Foreskin melanocyte (primary cell): ENCODE measurements at places on chromosomes 2 and 18.

- no peak for DNase-seq
Measured at GRCh38 chr2:69380072-69380917, 6.7 kb downstream of the GFPT1 start.

DNA sequence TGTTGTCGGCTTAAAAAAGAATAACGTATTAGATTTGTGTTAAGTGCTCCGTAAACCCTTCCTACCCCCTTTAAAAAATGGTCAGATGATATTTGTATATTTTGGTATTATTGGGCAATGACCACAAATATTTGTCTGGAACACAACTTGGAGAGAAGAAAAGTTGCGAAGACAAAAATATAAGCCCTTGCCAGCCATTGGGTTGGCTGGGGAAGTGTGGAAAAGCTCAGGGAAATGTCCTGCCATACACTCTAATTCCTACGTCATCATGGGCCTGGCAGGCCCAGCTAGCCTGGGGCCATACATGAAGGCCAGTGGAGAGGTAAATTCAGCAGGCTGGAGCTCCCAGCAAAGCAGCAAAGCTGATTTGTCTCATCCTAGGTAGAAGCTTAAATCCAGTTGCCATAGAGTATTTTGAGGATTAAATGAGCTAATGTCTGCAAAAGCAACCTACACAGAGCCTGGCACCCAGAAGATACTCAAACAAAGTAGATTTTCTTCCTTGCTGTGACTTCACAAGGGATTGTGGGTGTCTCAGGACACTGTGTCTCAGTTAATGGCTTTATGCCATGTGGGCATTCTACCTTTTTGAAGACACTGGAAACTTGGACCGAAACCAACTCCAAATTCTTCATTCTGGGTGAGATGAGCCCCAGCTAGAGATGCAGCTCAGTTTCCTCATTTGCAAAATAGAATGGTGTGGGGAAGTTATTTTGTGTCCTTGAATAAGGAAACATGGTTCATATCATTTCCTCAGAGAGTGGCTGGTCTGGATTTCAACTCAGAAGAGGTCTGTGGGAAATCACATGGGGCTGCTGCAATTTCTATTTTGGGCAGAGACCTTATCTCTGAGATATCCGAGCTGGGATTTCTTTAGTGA is 87.9 kb upstream of the MAP4K3 start:
- no peak for DNase-seq

GRCh38 chr2:112693596-112693995 is 27.2 kb upstream of the NT5DC4 start:
- DNase-seq, result no peak

- DNase-seq, result no peak
Measured at GRCh38 chr2:238584617-238585016, 157.9 kb downstream of the ASB1 start.

DNA sequence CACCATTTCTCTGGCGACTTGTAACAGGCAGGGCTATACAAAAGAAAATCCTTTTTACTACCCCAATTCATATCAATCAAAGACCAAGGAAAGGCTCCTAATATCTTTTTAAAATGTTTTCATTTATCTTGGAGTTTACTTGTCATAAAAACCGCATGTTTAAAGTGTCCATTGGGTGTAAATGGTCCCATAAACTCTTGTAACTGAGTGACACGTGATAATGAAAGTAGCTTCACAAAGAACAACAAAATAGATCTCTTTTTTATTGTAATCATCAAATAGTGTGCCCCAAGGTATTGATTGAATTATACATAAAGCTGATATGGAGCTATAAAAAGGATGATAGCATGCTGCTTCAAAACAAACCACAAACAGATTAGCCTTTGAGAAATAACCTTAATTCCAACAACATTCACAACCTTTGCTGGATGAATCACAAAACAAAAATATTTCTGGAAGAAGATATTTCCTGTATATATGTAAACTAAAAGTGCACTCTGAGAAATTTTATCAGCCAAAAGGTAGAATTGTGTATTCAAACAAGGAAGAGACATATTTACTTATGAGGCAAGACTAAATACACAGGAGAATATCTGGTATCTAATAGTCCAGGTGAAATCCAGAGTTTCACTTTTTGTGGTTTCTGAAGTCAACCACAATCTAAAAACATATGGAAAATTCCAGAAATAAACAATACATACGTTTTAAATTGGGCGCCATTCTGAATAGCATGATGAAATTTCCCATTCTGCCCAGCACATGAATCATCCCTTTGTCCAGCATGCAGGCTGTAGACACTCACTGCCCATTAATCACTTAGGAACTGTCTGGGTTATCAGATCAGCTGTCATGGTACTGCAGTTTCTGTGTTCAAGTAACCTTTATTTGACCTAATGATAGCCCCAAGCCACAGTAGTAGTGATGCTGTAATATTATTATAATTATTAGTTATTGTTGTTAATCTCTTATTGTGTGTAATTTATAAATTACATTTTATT is 237.5 kb downstream of the PIK3C3 start:
- DNase-seq, result peak; percentile 87

DNA sequence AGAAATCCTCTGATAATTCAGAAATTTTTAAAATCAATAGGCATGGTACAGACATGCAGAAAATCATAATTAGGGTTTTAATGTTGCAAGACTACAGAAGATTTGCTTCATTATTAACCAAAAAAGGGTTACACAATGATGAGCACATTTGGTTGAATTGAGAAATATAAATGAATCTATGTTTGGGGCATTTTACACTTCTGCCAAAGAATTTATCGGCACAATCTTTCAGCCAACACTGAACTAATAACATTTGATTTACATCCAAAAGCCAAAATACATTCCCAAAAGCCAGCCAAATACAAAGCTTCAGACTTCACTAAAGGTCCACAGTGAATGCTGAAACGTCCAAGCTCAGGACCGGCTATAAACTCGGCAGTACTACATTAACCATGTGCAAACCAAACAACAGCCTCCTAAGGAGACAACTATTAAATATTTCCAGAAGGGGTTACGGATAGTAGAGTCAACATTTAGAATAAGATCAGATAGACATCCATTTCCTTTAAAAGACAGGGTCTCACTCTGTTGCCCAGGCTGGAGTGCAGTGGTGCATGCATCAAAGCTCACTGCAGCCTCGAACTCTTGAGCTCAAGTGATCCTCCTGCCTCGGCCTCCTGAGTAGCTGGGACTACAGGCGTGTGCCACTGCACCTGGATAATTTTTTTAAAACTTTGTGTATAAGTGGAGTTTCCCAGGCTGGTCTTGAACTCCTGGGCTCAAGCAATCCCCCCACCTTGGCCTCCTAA is 29.4 kb downstream of the SPRED2 start:
- DNase-seq, result no peak

DNA sequence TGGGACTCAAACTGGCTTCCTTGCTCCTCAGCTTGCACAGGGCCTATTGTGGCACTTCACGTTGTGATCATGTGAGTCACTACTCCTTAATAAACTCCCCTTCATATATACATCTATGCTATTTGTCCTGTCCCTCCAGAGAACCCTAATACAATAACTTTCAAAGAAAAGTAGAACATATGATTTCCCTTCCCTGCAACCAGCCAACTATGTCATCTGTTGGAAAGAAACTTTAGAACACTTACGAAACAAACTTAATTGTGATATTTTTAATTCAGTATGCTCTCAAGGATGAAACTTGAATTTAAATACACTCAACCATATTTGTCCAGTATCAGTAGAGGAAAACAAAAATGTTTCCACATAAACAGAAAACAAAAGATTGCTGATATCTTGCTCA is 84.4 kb downstream of the DYM start:
- no peak for DNase-seq

GRCh38 chr2:45894211-45894610 is 242.7 kb downstream of the PRKCE start:
- DNase-seq, result no peak

GRCh38 chr2:240374085-240374907 is 61.2 kb upstream of the GPC1 start:
- DNase-seq, result no peak

GRCh38 chr2:64812285-64812684 is 158.6 kb upstream of the SERTAD2 start:
- no peak for DNase-seq

DNA sequence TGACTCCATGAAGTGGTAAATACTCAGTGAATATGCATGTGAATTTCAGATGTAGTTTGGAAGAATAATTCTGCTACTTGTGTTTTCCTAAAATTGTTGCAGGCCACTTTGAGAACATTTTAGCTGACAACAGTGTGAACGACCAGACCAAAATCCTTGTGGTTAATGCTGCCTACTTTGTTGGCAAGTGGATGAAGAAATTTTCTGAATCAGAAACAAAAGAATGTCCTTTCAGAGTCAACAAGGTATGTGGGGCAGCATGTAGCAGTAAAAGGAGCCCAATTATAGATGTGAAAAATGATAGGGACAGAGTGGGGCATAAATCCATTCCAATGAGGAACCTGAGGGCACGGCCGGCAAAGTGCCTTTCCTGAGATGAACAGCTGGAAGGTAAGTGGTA is 16.1 kb downstream of the SERPINB5 start:
- DNase-seq, result no peak

- DNase-seq, result no peak
Measured at GRCh38 chr2:191748059-191748461, 70.1 kb downstream of the NABP1 start.

- DNase-seq, result peak; percentile 75
Measured at GRCh38 chr2:55168221-55169154, 63.6 kb downstream of the CLHC1 start.

DNA sequence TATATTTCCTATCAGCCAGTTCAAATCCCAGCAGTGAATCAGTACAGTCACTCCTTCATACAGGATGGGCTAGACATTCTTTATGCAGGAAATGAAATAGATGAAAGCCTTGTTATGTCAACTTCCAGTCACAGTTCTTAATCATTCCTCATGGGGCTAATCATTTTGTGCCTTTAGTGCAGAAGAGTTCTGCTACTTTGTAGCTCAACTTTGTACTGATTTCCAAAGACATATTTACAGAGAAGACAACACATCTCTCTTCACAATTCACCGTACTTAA is 593.9 kb upstream of the NETO1 start:
- DNase-seq, result no peak

DNA sequence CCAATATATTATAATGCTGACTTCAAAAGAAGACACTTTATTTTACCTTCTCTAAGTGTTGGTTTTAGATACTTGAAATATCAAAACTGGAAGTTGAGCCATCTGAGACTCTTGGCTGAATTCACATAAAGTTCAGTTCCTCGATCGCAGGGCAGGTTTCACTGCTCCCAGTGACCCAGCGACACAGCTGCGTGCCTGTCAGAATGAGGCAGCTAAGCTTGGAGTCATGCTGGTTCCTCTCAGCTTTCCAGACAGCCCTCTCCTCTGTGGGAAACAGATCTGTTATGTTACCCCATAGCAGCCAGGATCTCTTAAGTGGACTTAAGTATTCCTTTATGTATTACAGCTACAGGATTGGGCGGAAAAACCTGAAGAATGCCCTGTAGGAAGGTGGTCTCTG is 142.8 kb upstream of the ALPP start:
- DNase-seq, result no peak

GRCh38 chr2:105781274-105781978 is 36.7 kb downstream of the NCK2 start:
- no peak for DNase-seq

DNA sequence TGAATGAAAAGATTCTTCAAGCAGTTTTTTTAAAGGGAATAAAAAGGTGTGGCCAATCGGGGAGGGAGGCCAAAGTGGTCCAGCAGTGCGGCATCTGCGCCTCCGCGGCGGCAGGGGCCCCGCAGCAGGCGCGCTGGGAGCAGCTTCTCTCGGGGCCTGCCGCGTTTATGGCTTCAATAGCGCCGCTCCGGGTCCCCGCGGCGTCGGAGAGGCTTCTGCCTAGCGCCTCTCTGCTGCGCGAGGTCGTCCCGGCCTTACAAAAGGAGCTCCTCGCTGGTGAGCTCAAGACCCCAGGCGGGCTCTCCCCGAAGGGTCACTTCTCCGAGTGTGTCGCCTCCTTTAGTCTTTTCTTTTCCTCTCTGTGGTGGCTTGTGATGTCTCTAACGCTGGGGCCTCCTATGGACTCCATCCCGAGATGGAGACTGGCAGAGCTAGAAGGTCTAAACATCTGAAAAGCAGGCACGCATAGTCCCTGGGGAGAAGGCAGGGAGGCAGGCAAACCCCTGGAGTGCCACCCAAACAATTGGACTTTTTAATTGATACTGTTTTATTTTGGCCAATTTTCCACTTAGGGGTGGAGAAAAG is 67.1 kb downstream of the SUMO1 start:
- no peak for DNase-seq

GRCh38 chr18:69882965-69883668 is 64.6 kb downstream of the CD226 start:
- DNase-seq, result no peak

DNA sequence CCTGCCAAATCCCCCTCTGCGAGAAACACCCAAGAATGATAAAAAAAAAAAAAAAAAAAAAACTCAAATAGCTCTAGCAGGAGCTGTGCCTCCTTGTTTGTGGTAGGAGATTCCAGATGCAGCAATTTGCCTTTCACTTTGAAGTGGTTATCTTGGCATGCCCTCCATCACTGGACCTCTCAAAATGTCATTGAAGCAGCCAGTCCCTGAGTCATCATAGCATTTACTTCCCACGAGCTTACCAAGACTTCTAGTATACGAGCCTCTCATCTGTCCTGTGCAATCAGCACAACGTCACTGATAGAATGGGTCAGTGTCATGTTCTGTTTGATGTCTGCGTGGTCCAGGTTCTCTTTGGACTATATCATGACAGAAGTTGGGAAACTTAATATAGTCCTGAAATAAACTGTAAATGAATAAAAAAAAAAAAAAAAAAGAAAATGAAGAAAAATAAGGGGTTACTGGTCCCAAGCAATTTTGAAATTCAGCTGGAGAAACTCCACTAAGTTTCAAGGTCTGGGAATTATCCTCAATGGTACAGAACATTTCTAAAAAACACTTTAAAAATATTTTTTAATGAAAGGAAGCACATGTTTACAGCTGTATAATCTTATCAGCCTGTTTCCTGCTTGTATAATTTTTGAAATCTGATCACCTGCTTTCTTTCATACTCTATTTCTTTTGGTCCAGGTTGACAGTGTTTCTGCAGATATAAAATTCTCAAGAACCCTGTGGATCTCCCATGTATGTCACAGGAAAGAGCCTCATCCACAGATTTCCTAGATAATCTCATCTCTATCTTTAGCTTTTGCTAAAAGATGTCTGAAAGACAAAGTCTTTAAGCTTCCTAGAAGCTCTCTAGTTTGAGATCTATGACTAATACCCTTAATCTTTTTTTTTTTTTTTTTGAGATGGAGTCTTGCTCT is 74.1 kb upstream of the EHBP1 start:
- DNase-seq, result no peak

- no peak for DNase-seq
Measured at GRCh38 chr18:34128436-34128835, 96.3 kb downstream of the NOL4 start.

- no peak for DNase-seq
Measured at GRCh38 chr2:118460425-118460824, 372.2 kb downstream of the INSIG2 start.

DNA sequence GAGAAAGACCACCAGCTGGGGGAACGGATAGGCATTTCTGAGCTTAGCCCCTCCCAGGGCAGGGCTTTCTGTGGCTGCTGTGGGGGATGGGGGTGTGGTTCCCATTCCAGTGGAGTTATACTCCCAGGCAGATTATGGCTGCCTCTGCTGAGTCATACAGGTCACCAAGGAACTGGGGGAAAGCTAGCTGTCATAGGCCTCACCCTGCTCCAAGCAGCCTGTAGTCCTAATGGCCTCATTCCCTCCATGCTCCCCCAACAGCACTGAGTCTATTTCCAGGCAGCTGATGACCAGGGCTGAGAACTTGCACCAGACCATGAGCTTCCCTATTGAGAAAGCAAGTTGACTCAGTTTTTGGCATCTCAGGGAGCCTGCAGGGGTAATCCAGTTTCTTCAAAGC is 87.1 kb downstream of the GPR39 start:
- no peak for DNase-seq
